ENCODE measurements at places on chromosomes 12 and 14. TPM values are rescaled to one million over a fixed set of nuclear protein-coding genes. Genes with fewer than 3 reads are reported as not detected.

DNA sequence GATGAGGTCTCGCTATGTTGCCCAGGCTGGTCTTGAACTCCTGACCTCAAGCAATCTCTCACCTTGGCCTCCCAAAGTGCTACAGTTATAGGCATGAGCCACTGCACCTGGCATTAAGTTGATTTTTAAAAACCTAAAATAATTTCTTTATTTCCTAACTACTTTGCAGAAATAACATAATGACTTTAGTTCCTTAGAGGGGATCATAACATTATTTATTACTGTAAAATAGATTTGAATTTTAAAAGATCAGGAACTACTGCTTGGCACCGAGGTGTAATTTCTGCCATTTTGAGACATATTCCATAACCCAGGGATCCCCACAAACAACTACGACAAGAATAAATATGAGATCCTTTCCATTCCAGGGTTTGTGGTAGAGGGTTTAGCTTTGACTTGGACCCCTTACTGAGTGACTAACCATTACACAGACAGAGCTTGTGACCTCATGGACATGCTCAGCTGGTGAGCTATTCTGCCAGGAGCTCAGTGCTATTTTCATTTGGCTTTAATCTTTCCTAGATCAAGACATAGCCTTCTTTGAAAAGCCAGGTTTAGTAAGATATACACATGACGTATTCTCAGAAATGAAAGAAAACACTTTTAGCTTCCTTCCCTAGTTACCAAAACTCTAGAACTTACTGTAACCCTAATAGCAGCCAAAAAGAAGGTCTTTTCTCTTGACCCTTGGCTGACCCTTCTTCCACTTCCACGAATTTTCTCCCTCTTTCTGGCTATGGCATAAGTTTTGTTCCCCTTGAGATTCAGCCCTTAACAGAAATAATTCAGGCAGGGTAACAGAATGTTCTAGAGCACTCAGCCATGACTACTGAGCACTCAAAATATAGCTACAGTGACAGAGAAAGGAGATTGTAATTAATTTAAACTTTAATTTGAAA lies 75.1 kb upstream of the NUDT4 start:
- no peak for DNase-seq

- DNase-seq: no peak
These were observed 109.5 kb upstream of the NCOR2 start for GRCh38 chr12:124676714-124677462.

DNA sequence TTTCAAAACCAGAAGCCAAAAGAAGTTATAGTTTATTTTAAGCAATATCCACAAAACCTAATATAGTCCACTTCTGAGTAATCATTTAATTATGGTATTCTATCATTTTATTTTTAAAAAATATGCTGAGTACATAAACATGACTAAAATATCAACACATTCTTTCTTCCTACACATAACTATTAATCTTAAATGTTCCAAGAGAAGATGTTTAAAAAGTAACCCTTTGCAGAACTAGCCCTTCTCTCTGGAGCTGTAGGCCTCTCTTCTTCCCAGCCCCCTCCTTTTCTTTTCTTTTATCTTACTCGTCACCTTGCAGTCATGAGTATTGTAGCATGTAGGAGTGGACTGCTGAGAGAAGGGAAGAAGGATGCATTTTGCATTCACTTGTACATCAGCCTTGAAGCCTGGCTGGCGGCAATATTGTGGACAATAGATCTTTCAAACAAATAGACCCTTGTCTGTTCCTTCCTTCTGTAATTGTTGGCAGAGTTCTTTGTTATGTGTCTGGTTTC lies 941.9 kb downstream of the NRXN3 start:
- no peak for DNase-seq

GRCh38 chr14:69288011-69288771 lies 28.2 kb downstream of the GALNT16 start:
- peak; percentile 59 for DNase-seq

DNA sequence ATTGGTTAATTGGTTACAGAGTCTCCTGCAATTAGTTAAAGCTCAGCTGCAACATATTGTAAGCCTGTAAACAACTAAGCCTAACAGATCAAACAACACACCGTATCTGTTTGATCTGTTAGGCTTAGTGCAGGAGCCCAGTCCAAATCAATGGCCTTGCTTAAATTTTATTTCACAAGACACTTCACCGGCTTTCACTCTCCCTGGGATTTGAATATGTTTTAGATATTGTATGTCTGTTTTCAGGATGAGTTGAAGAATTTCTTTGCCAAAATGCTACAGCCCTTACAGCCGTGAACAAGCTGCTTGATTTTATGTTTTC lies 5.5 kb upstream of the RNASE1 start:
- no peak for DNase-seq

DNA sequence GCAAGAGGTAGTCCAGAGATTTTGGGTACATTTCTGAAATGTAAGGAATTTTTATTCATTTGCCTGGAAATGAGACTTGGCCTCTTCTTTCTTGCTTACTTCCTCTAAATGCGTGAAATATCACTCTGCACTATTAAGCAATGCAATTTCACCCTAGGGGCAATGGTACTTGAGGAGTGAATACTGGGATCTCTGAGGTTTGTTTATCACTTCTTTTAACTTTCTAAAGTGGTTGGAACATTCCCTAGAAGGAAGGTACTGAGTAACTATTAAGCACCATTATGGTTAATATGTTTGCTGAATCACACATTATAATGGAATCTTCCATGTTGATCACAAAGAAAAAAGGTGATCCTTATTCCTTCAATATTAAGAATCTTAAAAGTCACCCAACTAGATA lies 120.9 kb upstream of the CAND1 start:
- no peak for DNase-seq

GRCh38 chr14:22776215-22776614 lies 9.7 kb downstream of the OXA1L start:
- DNase-seq: no peak

GRCh38 chr14:30240685-30241084 lies 313.0 kb upstream of the PRKD1 start:
- DNase-seq: no peak

DNA sequence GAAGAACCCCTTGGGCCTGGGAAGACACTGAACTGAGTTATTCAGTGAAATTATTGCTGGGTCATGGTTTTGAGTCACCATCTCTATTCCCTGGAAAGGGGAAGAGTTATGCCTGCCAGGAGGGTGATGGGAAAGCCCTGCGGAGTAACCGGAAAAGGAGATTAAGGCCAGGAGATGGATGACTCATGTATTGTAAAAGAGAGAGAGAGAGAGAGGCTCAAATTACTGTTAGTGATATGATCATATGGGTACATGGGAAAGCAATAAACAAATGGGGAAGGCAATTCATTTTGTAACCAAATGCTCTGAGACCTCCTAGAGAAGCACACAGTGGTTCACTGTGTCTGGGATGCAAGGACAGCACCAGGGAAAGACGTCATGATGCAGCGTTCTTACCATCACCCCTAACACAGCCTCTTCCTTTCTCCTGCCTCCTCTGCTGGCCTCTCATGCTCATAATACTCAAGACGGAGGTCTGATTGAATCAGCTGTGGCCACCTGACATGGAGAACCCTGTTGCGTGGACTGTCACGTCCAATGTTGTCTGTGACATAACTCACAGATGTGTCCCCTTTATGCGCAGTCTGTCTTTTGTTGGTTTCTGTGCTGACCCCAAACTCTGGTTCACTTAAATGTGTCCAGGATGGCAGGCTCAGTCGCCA lies 243.7 kb downstream of the TMEM132D start:
- DNase-seq: no peak

GRCh38 chr14:72594099-72594901 lies 299.6 kb downstream of the DPF3 start:
- no peak for DNase-seq

- no peak for DNase-seq
These were observed 8.9 kb downstream of the BICD1 start for GRCh38 chr12:32115404-32116104.

- DNase-seq: no peak
These were observed 13.7 kb downstream of the DPF3 start for GRCh38 chr14:72880164-72880563.

DNA sequence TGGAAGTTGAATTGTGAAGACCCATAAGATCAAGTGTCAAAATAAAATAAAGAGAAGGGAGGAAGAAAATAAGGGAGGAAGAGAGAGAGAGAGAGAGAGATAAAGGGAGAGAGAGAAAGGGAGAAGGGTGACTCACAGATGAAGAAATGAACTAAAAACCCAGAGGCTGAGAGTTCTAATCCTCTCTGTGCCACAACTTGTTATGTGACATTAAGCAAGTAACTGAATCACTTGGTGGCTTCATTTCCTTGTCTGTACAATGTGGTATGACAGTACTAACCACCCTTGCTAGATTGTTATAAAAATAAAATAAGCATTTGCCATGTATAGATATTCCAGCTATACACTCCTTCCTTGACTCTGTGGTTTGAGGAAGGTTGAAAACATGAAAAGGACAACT lies 189.0 kb upstream of the FRMD6 start:
- no peak for DNase-seq

GRCh38 chr14:22822571-22823098 lies 7.1 kb upstream of the MRPL52 start:
- no peak for DNase-seq

GRCh38 chr12:25629341-25629740 lies 76.3 kb upstream of the LMNTD1 start:
- no peak for DNase-seq

DNA sequence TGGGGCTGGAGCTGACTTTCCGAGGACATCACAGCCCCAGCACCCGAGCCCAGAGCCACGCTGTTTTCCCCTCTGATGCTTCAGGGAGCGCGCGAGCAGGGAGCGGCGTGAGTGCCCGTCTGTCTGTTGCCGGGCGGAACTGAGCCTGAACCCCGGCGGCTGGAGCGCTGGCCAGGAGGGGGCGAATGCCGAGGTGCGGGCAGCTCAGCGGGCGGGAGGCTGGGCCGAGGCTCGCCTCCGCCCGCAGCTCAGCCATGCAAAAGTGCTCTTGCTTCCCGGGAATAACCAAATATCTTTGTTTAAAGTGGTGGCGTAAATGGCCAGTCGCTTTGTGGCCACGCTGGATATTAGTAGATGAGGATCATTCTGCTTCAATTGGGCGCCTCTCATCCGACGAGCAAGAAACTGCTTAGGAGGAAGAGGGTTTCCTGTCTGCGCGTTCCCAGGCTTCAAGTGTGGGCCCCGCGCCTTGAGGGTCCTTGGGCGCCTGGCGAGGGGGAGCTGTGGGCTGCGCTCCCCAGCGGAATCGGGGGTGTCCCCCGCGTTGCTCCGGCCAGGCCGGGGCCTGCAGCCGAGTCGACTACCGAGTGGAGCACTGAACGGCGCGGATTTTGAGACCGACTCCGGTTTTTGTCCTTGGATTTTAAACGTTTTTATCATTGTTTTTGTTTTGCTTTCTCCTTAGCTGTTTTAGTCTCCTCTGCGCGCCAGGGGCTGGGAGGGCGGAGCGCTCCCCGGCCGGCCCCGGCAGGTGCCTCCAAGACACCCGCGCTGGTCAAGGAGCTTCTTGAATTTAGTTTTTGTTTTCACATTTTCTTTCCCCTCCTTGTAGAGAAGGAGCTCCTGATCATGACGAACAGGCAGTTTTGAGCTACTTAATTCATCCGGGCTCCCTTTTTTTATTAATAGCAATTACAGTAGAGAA lies 831 bp upstream of the NKX2-1 start:
- no peak for DNase-seq

GRCh38 chr14:24179961-24180796 lies 8.3 kb downstream of the REC8 start:
- no peak for DNase-seq

DNA sequence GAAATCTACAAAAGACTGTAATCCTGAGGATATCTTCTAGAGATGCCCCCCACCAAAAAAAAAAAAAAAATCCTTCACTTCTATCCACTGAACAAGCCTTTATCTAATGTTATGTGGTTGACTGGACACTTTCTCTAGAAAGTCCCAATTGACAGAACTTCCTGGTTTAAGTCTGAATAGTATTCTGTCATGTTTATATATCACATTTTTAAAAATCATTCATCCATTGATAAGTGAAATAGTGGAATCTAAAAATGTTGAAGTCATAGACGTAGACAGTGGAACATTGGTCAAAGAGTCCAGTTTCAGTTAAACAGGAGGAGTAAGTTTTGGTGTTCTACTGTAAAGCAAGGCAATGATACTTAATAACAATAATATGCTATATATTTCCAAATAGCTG lies 297.0 kb downstream of the SSPN start:
- no peak for DNase-seq

DNA sequence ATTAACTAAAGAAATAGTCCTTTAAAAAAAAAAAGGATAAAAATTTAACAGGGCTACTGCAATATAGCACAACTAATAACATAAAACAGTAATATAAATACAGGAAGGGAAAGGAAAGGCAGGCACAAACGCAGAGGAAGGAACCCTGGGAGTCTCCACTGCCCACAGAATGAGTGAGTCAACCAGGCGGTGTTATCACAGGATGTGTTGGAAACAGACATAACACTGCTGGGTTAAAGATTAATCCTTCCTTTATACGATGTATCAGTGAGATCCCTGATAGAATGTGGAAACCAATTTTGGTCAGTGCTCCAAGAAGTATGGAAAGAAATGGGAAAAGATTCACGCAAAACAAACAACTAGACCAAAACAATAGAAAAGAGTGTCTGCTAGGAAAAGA lies 47.9 kb downstream of the FGD6 start:
- DNase-seq: no peak

GRCh38 chr12:30878024-30878423 lies 48.5 kb upstream of the TSPAN11 start:
- DNase-seq: no peak

DNA sequence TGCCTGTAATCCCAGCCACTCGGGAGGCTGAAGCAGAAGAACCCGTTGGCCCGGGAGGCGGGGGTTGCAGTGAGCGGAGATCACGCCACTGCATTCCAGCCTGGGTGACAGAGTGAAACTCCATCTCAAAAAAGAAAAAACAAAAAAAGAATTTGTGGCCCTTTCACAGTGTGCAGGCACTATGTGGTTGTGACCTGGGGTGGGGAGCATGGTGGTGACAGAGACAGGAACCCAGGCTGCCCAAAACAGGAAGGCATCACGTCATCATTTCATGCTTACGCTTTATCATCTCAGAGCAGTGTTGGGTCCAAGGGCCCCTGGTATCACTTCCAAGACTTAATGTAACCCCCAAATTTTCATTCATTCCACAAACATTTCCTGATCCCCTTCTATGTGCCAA lies 175.7 kb upstream of the GSC start:
- DNase-seq: peak; percentile 64

- DNase-seq: no peak
These were observed 18.1 kb upstream of the PTCSC3 start for GRCh38 chr14:36194663-36195062.

DNA sequence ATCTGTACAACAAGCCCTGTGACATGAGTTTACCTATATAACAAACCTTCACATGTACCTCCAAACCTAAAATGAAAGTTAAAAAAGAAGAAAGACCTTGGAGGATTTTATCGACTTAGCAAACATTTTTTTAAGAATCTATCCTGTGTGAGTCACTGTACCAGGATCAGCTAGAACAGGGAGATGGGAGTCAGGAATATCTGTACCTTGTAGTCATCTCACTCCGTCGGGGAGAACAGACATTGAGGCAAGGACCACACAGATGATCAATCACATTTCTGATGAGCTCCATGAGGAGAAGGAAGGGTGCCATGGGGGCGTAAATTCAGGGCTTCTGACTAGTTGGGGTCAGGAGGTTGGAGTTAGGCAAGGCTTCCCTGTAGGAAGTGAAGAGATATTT lies 310.6 kb downstream of the VRK1 start:
- no peak for DNase-seq

Gene CLMN
- total RNA-seq: 47.4 TPM

Gene TMEM229B
- total RNA-seq: 1.7 TPM

Gene ARHGEF40
- total RNA-seq: 81.1 TPM

Gene ZBTB42
- total RNA-seq: 5.9 TPM

Gene PTPRQ
- 1.8 TPM for total RNA-seq

Gene PAX9
- not detected for total RNA-seq

Gene NYNRIN
- 11.7 TPM for total RNA-seq

Gene PLBD1
- total RNA-seq: 35.7 TPM

Gene INHBC
- total RNA-seq: not detected

Measured in mesenteric fat pad (tissue), 1 donor.